ENCODE measurements at places on chromosomes 3 and 15.

DNA sequence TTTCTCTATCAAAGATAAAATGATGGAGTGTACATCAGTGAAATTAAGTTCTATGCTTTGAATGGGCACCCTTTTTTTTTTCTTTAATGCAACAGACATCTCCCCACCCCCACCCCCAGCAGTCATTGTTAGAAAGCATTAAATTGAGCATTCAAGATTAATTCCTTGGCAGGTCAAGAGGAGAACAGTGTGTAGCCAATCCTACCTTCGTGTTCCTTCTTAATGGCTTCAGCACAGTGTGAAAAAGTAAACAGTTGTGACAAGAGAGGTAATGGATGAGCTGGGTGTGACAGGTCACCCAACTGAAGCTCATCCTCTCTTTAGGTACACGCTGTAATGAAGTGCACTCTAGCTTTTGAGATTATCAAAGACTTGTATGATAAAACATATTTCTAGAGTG is 198.5 kb upstream of the RARB start:
- no peaks in the 10 kb centered on the region for H3K36me3 ChIP-seq
- DNase-seq: no peak
- H3K4me1 ChIP-seq: no peaks in the 10 kb centered on the region
- no peak overlapping the region for H3K27ac ChIP-seq
- no peak overlapping the region for H3K4me3 ChIP-seq
- H3K27me3 ChIP-seq: no peaks in the 10 kb centered on the region

GRCh38 chr3:157572559-157573270 is 69.5 kb upstream of the VEPH1 start:
- no peaks in the 10 kb centered on the region for H3K4me1 ChIP-seq
- DNase-seq: no peak
- no peak overlapping the region for H3K4me3 ChIP-seq
- H3K27me3 ChIP-seq: no peaks in the 10 kb centered on the region

- no peak for DNase-seq
- no peak overlapping the region for H3K4me3 ChIP-seq
- H3K27me3 ChIP-seq: no peaks in the 10 kb centered on the region
- H3K36me3 ChIP-seq: no peaks in the 10 kb centered on the region
- H3K27ac ChIP-seq: no peak overlapping the region
- peaks cover 14% of the 10 kb centered on the region for H3K4me1 ChIP-seq
Observed at GRCh38 chr3:52002748-52003147, 7.1 kb upstream of the RPL29 start.

DNA sequence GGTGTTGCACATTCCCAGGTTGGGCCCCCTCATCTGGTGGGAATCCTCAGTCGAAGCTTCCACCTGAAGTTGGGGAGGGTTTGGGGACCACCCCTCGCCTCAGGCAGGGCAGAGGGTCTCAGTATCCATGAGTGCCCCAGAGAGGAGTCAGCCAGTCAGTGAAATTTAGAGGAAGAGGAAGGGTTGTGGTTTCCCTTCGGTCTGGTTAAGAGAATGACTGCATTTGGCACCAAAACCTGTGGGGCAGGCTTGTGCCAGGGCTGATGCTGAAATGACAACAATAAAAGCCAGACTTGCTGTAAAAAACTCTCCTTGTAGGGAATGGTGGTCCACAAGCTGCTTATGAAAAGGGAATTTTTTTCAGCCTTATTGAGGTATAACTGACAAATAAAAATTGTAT is 22.6 kb downstream of the LMCD1 start:
- peaks cover 79% of the 10 kb centered on the region for H3K4me1 ChIP-seq
- peaks cover 5% of the 10 kb centered on the region for H3K36me3 ChIP-seq
- no peaks in the 10 kb centered on the region for H3K27me3 ChIP-seq
- no peak overlapping the region for H3K4me3 ChIP-seq
- H3K27ac ChIP-seq: no peak overlapping the region

GRCh38 chr3:131795390-131796090 is 239.3 kb downstream of the CPNE4 start:
- H3K4me1 ChIP-seq: peaks cover 10% of the 10 kb centered on the region
- H3K27me3 ChIP-seq: no peaks in the 10 kb centered on the region
- no peak for DNase-seq
- no peaks in the 10 kb centered on the region for H3K36me3 ChIP-seq
- H3K27ac ChIP-seq: no peak overlapping the region
- H3K4me3 ChIP-seq: no peak overlapping the region

DNA sequence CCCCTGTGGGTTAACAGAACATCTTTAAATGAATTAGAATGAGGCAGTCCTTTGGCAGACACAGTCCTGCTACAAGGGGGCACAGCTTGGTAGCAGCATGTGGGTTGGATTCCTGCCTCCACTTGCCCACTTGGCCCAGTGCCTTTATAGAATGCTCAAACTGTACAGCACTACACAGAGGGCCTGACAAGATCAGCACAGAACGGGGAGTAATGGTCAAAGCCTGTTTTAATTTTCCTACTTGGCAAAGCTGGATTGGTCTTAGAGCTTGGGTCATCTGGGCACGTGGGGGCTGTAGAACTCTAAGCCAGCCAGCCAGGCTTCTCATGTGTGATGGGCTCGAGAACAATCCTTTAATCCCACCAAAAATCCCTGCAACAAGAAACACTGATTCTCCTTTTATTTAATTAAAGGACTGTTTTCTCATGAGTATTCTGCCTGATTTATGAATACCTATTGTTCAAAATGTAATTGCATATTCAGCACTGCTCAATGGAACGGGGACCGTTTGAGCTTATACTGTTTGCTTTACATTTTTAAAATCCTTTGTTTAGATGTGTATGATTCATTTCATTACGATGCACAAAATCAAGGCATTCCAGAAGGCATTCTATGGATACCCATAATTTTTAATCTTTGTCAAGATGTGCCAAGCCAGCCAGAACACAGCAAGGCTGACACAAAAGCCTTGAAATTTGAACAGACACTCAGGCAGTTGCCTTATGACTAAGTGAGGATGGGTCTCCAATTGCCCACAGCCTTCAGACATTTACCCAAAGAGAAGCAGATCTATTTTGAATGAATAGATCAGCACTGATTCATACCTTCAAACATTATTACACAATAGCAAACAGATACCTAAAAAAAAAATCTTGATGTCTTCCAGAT is 249.3 kb upstream of the TGFBR2 start:
- H3K27ac ChIP-seq: no peak overlapping the region
- DNase-seq: no peak
- no peaks in the 10 kb centered on the region for H3K27me3 ChIP-seq
- H3K36me3 ChIP-seq: no peaks in the 10 kb centered on the region
- H3K4me3 ChIP-seq: no peak overlapping the region

- H3K4me1 ChIP-seq: no peaks in the 10 kb centered on the region
- H3K27ac ChIP-seq: no peak overlapping the region
- H3K27me3 ChIP-seq: no peaks in the 10 kb centered on the region
- H3K4me3 ChIP-seq: no peak overlapping the region
Observed at GRCh38 chr15:70629735-70630273, 133.6 kb downstream of the UACA start.

All from upper lobe of right lung (tissue), 1 donor.